ENCODE measurements at places on chromosomes 5 and 9. TPM values are rescaled to one million over a fixed set of nuclear protein-coding genes. Genes with fewer than 3 reads are reported as not detected.
A peak's percentile ranks its signal among the peaks of the same experiment; 100 is the strongest.

The BARHL1 gene
- total RNA-seq, result not detected

The PRR16 gene
- total RNA-seq, result not detected

The PCDHB4 gene
- total RNA-seq, result not detected

GRCh38 chr9:123341816-123342215 is 14.2 kb upstream of the CRB2 start:
- no peaks in the 10 kb centered on the region for H3K27me3 ChIP-seq
- H3K4me3 ChIP-seq, result no peak overlapping the region
- DNase-seq, result no peak
- peaks cover 22% of the 10 kb centered on the region for H3K4me1 ChIP-seq

DNA sequence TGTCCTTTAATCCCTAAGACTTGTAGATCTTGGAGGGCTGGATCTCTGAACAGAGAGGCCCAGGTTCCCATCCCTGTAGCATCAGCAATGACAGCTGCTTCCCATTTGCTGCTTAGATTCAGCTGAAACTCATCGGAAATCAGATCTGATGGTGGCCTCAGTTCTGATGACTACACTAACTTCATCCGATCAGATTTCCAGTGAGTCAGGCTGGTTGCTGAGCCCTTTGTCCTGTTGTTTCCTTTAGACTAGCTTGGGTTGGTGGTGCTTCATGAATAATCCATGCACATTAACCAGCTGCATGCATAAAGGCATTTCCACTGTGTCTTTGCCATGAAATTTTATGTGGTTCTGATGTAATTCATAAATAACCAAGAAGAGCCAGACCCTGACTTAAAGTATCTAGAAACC is 195.2 kb upstream of the TUT7 start:
- no peak for DNase-seq
- no peaks in the 10 kb centered on the region for H3K36me3 ChIP-seq
- H3K4me3 ChIP-seq, result no peak overlapping the region
- H3K27me3 ChIP-seq, result no peaks in the 10 kb centered on the region

- H3K27ac ChIP-seq, result no peak overlapping the region
- peak overlapping the region; percentile 39 for H3K4me3 ChIP-seq
- H3K36me3 ChIP-seq, result no peaks in the 10 kb centered on the region
- no peaks in the 10 kb centered on the region for H3K4me1 ChIP-seq
- DNase-seq, result no peak
- no peaks in the 10 kb centered on the region for H3K27me3 ChIP-seq
Measured at GRCh38 chr9:23590276-23591000, 235.6 kb downstream of the ELAVL2 start.

DNA sequence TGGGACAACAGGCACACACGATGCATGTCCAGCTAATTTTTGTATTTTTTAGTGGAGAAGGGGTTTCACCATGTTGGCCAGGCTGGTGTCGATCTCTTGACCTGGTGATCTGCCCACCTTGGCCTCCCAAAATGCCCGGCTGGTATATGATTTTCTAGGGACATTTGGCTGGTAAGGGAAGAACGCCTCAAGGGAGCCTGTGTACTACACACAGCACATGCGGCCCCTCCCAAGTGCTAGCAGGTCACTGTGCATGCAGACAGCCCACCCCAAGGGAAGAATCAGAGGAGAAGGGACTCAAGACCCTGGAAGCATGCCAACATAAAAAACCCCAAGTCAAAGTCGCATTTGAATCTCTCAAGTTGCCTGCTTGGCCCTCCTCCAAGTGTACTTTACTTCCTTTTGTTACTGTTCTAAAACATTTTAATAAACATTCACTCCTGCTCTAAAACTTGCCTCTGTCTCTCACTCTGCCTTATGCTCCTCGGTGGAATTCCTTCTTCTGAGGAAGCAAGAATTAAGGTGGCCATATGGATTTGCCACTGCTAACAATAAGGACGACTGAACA is 24.3 kb upstream of the OTULINL start:
- DNase-seq, result no peak
- no peak overlapping the region for H3K27ac ChIP-seq
- H3K27me3 ChIP-seq, result no peaks in the 10 kb centered on the region
- no peaks in the 10 kb centered on the region for H3K36me3 ChIP-seq
- no peaks in the 10 kb centered on the region for H3K4me1 ChIP-seq

DNA sequence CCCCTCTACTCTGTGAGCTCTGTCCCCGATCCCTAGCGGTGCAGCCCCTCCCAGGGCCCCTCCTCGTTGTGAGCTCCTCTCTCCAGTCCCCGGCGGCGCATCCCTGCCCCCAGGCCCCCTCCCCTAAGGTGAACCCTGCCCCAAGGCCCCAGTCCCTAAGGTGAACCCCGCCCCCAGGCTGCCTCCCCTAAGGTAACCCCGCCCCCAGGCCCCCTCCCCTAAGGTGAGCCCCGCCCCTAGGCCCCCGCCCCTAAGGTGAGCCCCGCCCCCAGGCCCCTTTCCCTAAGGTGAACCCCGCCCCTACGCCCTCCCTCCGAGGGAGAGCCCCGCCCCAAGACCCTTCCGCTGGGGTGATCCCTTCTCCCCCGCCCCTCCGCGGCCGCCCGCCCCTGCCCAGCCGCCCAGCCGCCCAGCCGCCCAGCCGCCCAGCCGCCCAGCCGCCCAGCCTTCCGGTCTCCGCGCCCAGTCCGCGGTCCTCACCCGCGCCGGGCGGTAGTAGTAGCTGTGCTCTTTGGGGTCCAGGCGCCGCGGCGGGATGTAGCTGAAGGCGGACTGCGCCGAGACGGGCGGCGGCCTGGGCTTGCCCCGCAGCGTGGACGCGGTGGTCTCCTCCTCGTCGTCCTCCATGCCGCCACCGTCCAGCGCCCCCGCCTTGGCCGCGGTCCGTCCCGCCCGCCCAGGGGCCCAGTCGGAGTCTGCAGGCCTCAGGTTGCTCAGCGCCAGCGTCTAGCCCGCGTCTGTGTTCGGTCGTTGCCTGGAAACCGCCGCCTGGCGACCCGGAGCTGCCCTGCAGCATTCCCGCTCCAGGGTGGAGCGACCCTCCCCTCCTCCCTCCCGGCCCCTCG is at the start of gene CFAP90:
CFAP90 (minus strand) TSS at position 739 of the 845 bp plus-strand sequence; CDS start at position 627, 112 bp downstream.
- no peak within 1 kb of the TSS for H3K27ac ChIP-seq
- H3K27me3 ChIP-seq, result no peaks in the 10 kb centered on the region
- H3K4me1 ChIP-seq, result peaks cover 6% of the 10 kb centered on the region
- no peaks in the 10 kb centered on the region for H3K36me3 ChIP-seq
- peak within 1 kb of the TSS; percentile 42 for H3K4me3 ChIP-seq

- no peak overlapping the region for H3K4me3 ChIP-seq
- peaks cover 9% of the 10 kb centered on the region for H3K4me1 ChIP-seq
- H3K27ac ChIP-seq, result no peak overlapping the region
- no peaks in the 10 kb centered on the region for H3K36me3 ChIP-seq
- DNase-seq, result no peak
- H3K27me3 ChIP-seq, result no peaks in the 10 kb centered on the region
Measured at GRCh38 chr5:37724395-37725125, 115.3 kb downstream of the GDNF start.

Data from naive thymus-derived CD4-positive, alpha-beta T cell (primary cell).